ENCODE measurements at places on chromosomes 3 and 15.

DNA sequence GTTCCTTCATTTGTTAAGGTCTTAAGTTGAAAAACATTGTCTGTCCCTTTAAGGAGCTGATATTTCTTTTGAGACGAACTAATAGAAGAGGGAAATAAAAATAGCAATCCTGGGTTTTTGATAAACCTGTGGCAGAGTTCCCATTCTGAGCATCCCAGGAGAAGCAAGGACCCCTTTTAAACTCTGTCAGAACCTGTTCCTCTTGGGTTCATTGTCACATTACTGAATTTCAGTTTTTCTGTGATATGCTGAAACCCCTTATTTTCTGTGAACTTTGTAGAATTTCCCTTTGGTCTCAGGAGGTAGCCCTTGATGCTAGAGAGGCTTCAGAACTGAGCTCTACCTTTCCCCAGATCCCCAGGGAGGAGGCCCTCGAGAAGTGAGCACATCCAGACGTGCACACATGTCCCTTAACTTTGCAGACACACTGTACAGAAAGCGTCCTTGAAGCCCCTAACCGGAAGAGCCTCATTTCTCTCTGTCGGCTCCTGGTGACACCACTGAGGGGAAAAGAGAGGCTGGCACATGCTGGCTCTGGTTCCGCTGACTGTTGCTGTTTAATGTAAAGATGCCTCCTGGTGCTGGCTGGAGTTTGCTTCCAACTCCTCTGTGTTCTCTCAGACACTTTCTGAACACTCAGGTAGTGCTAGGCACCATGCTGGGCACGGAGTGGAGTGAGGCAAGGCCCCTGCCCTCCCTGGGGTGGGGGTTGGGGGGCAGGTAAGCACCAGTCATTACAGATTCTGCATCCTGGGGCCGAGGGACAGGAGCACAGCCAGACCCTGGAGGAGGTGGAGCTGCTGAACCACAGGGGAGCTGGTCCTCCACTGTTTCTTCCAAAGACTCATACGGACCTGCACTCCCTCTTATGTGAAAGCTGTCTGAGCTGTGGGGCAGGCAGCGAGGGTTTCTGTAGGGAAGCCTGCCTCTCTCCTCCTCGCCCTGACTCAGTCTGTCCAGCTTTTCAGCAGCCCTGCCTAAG, 77.5 kb downstream of the CHDH start:
- no peak for DNase-seq

GRCh38 chr15:50298340-50298739, 32.8 kb upstream of the HDC start:
- no peak for DNase-seq

DNA sequence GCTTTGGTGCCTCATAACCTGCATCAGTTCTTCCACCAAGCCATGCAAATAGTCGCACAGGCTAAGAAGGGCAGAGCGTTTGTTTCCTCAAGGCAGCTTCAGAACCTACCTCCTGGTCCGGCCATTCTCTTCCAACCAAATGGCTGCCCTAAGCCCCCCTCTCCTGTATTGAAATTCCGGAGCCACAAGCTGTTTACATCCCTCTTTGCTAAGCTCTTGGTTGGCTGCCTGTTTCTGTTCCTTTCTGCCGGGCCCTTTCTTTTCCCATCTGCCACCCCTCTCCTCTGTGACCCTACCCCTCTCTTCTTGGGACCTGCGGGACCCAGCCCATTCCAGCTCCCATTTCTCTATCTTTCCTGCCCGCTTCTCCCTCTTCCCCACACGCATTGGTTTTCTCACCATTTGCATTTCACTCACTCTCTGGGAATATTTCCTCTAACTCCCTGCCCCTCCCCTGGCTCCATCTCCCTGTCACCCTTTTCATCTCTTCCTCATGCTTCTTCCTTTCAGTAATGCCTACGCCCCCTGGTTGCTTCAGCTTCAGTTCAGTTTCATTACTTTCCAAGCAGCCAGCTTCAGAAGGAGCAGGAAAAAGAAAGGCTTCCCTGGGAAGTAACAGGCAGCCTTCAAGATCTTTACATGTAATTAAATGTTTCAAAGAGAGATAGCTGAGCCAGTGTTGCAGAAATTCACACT, 113.5 kb downstream of the RAB11A start:
- DNase-seq, result no peak

GRCh38 chr3:43290956-43291355, 4.6 kb downstream of the SNRK start:
- DNase-seq, result no peak

- no peak for DNase-seq
These were observed 26.0 kb upstream of the EID1 start for GRCh38 chr15:48851956-48852355.

DNA sequence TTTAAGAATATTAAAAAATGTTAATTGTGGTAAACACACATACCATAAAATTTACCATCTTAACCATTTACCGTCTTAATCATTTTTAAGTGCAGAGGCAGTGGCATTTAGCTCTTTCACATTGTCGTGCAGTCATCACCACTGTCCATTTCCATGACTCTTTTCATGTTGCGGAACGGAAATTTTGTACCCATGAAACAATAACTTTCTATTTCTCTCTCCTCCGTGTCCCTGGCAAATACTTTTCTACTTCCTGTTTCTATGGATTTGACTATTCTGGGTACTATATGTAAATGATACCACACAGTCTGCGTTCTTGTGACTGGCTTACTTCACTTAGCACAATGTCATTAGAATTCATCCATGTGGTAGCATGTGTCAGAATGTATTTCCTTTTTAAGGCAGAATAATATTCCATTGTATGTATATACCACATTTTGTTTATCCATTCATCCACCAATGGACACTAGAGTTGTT, 27.9 kb downstream of the AKAP13 start:
- DNase-seq, result no peak

- DNase-seq, result no peak
These were observed 77.5 kb downstream of the KLHL25 start for GRCh38 chr15:85717212-85717611.

DNA sequence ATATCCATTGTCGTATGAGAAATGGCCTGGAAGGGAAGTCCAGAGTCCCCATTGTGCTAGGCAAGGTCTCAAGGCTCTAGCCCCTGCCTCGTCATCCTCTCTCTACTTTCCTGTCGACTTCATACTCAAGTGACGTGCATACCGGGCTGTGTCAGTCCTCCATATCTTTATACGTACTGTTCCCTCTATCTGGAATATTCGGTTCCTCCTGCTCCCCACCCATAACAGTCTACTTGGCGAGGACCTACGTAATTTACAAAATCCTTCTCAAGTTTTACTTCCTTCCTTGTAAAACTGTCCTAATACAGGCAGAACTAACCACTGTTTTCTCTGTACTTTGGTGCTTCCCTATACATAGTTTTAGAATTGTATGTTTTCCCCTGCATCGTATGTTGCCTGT, 2.2 kb upstream of the ALPK3 start:
- DNase-seq, result no peak

- no peak for DNase-seq
These were observed 71.3 kb upstream of the MBNL1 start for GRCh38 chr3:152197451-152197850.

- DNase-seq, result no peak
These were observed 71.0 kb downstream of the NOX5 start for GRCh38 chr15:69085325-69086081.

GRCh38 chr15:57165992-57166391, 210.3 kb upstream of the CGNL1 start:
- DNase-seq, result no peak

DNA sequence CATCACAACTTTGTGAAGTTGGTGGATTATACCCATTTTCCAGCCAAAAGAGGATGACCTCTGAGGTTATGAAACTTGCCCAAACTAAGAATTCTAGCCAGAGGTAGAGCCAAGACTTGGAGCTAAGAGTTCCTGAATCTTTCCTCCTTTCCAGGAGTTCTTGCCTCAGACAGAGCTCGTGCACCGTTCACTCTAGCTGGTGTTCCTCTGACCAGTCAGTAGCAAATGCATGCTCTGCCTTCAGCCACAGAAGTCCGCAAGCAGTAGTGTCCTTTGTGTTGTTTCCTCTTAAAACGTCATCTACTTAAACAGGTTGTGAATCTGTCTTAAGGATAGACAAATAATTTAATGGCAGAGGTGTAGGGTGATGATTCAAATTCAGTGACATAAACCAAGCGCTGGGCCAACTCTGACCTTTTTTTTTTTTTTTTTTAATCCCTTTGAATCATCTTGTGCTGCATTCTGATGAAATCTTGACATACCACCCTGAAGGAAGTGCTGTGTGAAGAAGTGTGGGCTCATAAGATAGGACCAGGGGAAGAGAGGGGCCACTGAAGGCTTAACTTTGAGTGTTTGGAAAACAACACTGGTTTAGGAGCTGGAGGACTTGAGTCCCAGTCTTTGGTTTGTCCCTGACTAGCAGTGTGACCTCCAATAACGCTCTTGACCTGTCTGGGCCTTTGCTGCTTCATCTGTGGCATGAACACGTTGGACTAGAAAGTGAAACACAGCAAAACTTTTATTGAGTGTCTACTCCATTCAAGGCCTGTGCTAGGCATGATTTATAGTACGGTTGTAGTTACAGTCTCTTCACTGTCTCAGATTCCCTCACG, 53.4 kb downstream of the ITPR1 start:
- DNase-seq, result no peak

DNA sequence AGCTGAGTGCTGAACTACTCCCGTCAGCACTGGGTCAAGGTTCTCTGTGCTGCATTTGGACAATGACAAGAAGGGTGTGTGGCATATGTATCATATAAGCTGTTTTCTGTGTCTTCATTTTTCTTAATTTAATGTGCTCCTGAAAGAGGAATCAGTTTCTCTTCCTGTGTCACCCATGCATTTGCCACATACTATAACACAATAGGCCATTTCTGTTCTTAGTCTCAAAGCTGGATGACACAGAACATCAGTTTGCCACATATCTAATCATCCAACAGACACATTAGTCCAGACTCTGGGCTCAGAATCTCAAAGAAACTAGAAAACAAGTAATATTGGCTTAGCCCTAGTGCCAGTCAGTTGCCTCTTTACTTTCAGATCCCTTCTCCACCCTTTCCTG, 34.1 kb downstream of the CEP19 start:
- DNase-seq, result no peak
